SK-N-SH (cell line): ENCODE measurements at places on chromosomes 5 and 9. TPM values are rescaled to one million over a fixed set of nuclear protein-coding genes. Genes with fewer than 3 reads are reported as not detected.

Gene FAM169A
- 2.6 and 3.3 TPM in 2 replicates for polyA plus RNA-seq

Gene SPAG8
- polyA plus RNA-seq = 1.5 and 2.8 TPM in 2 replicates

Gene PCDHB4
- polyA plus RNA-seq = 0.36 and 0.51 TPM in 2 replicates

DNA sequence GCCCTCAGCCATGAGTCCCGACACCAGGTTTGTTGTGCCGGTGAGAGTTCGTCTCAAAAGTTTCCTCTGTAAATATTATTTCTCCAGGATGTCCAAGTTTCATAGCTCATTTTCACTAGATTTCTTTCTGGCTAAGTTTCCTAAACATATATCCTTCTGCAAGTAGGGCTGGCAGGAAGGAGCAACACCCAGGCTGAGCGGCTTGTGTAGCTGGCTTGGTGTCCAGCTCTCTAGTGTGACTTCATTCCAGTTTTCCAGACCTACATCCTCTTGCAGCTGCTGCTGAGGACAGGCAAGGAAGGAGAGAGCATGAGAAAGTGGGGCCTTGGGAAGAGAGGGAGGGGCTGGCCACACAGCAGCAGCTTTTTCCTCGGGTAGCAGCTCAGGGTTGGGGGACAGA lies 80.3 kb downstream of the FGF1 start:
- DNase-seq = no peak
- no peak overlapping the region for H3K27ac ChIP-seq
- 0 out of 2 replicates have a peak, but pooled peaks cover 1% of the 10 kb centered on the region for H3K4me1 ChIP-seq
- H3K4me3 ChIP-seq = no peak overlapping the region
